ENCODE measurements at places on chromosomes 1 and 21.

- no peak for DNase-seq
Measured at GRCh38 chr1:167440345-167440744, 78.0 kb downstream of the CD247 start.

DNA sequence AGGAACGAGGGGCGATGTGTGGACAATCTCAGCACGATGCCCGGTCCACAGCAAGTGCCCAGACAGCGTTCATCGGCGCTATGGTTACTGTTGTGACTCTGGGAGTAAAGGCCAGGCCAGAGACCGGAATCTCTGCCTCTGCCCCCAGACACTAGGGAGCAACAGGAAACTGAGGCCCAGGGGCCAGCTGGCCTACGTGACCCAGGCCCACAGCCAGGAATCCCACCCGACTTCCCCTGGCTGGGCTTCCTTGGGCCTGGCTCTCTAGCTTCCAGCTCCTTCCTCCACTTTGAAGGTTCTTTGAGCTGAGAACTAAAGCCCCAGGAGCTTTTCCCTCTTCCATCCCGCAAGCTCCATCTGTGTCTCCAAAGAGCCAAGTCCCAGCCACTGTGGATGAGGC, 4.6 kb downstream of the LRP8 start:
- no peak for DNase-seq

DNA sequence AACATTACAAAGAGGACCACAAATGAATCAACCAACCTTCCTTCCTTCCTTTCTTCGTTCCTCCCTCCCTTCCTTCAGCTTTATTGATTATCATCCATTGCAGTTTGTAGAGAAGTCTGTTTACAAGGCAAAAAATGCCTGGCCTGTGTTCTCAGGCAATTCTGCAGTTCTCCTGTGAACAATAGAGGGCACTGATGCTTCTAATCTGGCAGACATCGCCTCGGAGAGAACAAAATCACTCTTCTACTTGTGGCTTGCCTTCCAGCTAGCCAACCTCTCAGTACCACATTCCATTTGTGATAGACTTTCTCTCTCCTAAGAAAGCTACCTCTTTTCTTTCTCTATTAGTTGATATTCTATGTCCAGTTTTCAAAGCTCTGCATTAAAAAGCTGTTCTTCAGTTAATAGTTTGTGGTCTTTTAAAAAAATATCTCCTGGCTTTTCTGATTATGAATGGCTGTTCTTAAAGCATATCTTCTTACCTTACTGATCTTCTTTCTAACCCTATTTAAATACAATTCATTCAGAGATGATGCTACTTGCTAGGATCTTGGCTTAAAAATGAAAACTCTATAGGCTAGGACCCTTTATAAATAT, 26.9 kb upstream of the ESRRG start:
- peak; percentile 20 for DNase-seq

DNA sequence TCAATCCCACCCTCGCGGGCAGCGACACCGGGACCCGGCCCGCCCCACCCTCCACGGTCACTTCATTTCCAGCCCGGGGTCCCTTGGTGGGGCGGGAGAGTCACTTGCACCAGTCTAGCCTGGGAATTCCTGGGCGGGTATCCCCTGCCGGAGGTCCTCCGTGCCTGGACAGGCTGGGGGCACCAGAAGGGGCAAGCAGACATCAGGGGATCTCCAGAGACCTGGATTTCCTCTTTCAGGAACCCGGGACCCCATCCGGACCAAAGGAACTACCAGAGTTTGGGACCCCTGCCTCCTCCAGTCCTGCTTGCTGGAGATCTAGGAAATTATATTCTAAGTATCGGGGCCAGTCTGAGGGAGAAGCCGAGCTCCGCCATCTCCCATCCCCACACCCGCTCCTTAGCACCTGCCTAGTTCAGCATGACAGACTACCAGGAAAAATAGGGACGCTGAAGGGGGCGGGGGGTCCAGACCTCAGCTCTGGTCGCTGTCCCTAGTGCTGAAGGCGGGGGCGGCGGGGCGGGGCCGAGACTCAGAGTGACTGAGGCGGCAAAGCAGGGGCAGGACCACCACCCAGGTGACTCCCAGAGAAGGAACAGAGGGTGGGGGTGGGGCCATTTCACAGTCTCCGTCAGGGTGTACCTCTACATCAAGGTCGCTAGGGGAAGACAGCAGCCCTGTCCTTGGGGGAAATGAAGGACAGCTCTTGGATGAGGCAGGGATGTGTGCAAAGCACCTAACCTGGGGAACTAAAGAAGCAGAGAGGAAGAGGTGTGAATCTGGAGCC, 832 bp downstream of the HCN3 start:
- peak; percentile 21 for DNase-seq

DNA sequence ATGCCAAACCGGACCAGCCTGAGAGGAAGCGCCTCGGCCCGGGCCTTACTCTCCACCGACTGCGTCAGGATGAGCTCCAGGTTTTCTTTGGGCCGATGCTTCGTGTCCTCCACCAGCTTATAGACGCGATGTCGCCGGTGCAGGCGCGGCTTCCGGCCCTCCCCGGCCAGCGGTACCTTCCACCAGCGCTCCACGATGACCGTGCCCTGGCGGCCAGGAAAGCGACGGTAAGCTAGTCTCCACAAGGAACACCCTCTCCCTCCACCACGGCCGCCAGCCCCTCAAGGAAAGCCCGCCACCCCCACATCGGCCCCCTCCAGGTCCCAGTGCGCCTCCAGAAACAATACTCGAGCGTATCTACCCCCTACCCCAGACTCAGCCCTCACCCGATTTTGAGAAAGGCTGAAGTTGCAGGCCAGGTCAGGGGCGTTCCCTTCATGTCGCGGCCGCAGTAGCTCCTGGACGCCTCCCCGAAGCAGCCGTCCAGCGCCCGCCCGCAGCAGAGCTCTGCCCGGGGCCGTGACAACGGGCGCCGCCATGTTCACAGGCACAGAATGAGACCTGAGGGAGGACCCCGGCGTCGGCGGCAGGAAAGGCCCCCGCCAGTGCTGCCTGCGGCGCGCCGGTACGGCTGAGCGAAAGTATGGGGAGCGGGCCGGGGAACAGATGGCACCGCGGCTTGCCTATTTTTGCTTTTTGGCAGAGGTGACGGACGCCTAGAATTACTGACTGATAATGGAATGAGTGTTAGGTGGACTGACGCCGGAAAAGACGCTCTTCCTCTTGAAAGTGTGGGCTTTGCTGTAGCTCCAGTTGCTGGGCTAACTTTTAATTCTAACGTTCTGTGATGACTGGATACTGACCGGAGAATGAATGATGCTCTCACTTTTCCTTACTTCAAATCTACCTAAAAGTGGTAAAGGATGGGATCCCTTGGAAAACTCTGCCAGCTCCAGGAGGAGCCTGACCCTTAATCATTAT, at the start of gene MRPL9:
Gene MRPL9, minus strand, starts transcription at position 556 of the 981 bp plus-strand sequence. Its CDS starts 17 bp downstream, at position 539.
- peak; percentile 77 for DNase-seq

DNA sequence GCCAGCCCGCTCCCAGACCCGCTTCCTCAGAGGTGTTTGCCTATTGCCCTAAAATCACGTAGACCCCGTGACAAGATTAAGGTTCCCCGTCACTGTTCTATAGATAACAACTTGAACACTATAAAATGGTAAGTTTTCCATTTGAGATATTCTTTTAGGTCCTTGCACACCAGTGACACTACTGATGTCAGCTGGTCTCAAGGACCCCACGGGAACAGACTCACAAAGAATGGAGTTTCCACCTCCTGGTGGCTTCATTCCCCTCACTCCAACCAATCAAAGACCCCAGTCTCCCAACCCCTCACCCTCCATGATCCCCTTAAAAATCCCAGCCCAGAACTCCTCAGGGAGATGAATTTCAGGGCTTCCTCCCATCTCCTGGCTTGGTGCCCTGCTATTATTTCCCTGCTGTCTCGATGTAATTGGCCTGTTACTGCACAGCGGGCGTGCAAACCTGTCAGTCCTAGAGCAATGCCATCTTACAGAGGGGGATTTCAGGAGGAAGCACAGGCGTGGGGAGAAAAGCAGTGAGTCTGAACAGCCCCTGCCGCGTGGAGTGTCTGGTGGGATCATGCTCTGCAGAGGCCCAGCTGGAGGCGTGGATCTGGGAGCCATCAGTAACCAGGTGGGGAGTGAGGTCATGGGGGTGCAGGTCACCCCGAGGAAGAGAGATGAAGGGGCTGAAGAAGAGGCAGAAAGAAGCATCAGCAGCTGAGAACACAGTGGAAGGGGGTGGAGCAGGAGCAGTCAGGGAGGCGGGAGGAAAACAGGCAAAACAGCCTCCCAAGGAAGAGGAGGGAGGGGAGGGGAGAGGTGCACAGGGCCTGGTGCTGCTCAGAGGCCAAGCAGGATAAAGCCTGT, 35.1 kb upstream of the LBR start:
- DNase-seq, result peak; percentile 49

GRCh38 chr1:87329526-87330056, 911 bp downstream of the LMO4 start:
- peak; percentile 32 for DNase-seq

DNA sequence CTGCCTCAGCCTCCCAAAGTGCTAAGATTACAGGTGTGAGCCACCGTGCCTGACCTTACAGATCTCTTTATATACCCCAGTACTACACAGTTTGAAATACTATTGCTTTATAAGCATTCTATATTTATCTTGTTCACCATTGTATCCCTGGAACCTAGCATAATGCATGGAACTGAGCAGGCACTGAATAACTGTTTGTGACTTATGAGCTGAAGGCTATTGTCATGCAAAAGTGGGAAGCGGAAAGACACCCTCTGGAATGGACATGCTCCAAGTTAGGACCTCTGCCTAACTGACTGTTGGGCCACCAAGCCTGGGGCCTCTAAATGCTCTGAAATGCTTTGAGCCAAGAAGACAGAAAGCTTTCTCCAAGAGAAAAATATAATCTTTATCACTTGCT, 8.1 kb downstream of the LRRC41 start:
- no peak for DNase-seq

DNA sequence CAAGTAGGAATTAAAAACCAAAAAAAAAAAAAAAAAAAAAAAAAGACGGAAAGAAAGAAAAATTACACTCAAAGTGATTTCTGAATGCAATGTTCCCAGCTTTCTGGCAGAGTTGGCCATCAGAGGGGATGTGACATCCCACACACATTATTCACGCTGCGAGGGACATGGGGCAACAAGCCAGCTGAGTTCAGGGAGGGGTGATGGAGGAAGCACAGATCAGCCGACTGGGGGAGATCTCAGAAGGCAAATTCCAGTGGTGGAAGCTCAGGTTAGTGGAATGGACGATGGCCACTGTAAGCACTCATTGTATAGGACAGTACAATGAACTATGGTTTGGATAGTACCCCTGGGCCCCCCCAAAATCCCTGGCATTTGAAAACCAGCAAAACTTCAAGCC, 311.9 kb downstream of the PCP4 start:
- no peak for DNase-seq

DNA sequence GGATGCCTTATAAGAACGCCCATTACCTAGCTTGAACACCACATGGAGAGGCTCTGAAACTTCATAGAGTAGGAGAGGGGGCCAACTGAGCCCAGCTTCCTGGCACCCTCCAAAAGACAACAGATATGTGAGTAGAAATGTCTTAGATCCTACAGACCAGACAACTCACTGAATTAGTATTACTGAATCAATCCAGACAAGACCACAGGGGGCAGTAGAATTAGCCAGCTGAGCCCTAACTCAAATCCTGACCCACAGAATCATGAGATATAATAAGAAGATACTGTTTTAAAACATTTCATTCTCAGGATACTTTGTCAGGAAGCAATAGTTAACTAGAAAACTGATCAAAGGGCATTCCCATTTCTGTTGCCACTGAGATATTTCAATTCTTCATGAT, 45.8 kb upstream of the C1orf21 start:
- DNase-seq, result peak; percentile 8

GRCh38 chr1:15275921-15276683, 29.1 kb downstream of the FHAD1 start:
- DNase-seq, result no peak

GRCh38 chr1:13899856-13900255, 199.9 kb downstream of the PRDM2 start:
- DNase-seq, result no peak

- DNase-seq, result peak; percentile 89
Measured at GRCh38 chr1:12619792-12620487, 1.9 kb upstream of the DHRS3 start.

GRCh38 chr1:28519946-28520725, 14.3 kb downstream of the RCC1 start:
- no peak for DNase-seq

DNA sequence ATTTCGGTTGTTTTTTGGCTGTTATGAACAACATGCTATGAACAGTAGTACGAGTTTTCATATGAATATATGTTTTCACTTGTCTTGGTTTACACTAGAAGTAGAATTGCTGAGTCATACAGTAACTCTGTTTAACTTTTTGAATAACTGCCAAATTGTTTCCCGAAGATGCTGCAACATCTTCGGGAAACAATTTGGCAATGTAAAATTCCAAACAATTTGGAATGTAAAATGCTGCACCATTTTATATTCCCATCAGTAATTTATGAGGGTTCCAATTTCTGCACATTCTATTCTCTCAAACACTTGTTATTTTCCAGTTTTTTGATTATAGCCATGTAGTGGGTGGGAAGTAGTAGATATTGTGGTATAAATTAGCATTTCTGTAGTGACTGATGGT, 11.6 kb downstream of the PCBP3 start:
- DNase-seq, result no peak

DNA sequence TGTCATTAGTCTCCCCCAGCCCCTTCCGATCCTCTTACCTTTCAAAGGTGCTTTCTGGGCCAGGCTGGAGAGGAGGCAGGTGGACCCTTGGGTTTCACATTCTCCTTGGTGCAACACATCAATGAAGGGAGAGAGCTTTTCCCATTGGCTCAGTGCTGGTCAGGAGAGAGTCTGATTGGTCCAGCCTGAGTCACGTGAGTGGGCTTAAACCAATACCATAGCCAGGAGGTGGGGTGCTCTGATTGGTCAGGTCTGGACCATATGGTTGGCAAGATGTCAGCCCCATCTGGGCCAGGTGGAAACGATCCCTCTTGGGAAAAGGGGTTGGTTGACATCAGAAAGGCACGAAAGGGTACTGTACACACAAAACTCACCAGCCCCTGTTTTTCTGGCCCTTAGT, 44.8 kb upstream of the ABCG1 start:
- DNase-seq, result no peak

DNA sequence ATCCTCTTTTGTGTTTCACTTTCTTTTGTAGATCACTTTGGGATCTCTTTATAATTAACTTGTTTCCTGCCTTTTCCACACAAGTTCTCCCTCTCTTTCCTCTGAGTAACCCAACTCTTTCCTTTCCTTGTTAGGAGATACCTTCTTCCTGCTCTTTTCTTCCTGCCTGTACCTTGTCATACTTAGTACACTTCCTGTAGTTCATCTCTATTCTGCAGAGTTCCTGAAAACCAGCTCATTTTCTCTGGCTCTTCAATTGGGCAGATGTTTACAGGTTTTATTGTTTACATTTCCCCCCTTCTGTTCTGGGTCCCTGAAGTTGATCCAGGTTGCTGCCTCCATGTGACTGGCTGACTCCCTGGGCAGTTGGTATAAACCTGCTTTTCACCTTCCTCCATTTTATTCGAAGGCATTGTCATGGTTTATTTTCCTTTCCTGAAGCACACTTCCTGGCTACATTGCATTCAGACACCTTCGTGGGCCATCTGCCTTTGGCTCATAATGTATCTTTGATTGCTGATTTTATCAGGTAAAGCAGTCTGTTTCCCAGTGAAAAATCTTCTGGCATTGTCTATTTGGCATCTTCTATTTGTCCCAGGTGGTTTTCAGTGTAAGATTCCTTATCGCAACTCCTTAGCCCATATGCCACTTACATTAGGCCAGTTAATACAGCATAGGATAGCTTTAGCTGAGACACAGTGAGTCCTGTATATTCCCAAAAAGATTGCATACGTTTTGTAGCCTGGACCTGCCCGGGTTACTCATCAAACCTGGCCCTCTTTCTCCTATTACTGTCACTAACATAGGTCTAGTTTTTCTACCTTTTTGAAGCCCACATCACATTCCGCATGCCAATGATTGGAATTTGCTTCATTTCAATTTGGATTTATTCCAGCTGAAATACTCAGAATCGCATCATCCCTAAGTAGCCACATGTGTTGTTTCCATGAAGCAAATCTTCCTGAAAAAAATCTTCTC, 15.4 kb downstream of the CTH start:
- DNase-seq, result peak; percentile 8
